ENCODE measurements at places on chromosomes 5 and 9.

GRCh38 chr9:6781476-6781875, 23.7 kb downstream of the KDM4C start:
- DNase-seq: no peak

DNA sequence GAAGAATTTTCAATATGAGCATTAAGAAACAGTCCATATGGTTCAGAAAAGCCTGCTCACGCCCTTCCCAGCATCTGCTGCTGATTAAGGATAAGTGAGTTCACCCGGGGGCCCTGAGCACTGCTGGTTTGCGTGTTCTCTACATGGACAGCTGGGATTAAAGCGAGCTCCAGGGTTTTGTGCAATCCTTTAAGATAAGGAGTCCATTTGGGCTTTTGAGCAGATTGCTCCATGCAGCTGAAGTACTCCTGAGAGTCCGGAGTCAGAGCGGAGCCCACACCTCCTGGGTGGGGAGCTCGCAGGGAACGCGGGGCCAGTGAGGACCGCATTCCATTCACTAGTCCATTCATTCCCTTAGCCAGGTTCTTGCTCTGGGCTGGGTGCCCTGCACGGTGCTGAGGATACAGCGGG, 149.3 kb upstream of the COL5A1 start:
- no peak for DNase-seq

GRCh38 chr9:16553869-16554540, 316.5 kb downstream of the BNC2 start:
- no peak for DNase-seq

DNA sequence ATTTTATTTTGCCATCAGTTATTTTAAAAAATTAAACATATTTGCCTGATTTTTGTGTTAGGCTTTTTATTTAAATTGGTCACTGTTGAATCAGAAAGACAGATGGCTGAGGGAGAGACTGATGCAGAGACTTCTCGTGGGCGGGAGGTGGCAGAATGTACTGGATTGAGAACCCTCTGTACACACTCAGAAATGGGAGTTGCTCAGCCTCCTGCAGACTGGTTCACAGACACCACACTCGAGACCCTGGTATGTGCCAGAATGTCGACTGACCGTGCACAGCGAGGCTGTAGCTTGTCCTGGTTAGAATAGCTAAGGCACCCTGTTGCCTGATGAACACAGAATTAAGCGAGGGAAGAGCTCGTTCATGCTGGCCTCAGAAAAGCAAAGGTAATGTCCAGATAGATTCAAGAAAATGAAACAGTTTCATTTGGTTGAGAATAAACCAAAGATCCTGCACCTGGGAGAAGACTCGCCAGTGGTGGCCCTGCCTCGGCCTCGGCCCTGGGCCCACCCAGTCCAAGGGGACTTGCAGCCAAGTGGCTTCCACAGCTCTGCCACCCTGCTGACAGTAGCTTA, 71.3 kb upstream of the OTULINL start:
- DNase-seq: no peak

DNA sequence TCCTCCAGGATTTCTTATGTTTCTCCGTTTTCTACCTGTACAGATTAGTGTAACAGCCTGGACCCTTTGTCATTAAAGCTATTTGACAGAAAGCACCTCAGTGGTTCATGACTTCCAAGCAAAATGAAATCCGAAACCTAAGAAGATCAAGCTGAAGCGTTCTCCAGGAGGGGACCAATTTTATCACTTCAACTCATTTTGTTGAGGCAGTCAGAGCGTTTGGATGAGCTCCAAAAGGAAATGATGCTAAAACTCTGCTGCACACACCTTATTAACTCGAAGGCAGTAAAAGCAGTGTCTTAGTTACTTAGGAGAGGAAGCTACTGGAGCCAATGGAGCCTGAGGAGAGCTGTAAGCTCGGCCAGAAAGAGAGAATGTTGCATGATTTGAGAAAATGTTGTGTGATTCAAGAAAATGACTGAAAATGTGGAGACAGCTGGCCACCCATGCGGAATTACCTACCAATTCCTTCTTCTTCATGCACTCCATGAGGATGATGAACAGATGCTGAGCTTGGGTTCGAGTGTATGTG, 346.7 kb upstream of the KLF9 start:
- DNase-seq: no peak

DNA sequence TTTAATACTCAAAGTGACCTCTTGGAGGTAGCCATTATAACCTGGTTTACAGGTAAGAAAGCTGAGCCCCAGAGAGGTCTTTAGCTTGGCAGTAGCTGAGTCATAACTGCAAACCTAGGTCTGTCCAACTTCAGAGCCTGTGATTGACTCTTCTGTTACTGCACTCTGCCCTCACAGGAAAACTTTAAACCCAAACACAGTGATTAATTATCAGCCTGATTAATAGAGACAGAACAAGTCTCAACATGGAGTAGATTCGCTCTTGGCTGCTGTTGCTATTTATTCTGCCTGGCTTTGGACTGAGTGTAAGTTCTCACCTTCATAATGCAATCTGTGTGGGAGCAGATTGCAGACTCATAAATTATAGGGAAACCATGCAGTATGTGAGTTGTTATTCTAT, 27.4 kb upstream of the TXN start:
- no peak for DNase-seq

GRCh38 chr5:79743846-79744605, 54.4 kb downstream of the CMYA5 start:
- DNase-seq: no peak

GRCh38 chr5:41275813-41276512, 62.6 kb upstream of the C6 start:
- DNase-seq: no peak

DNA sequence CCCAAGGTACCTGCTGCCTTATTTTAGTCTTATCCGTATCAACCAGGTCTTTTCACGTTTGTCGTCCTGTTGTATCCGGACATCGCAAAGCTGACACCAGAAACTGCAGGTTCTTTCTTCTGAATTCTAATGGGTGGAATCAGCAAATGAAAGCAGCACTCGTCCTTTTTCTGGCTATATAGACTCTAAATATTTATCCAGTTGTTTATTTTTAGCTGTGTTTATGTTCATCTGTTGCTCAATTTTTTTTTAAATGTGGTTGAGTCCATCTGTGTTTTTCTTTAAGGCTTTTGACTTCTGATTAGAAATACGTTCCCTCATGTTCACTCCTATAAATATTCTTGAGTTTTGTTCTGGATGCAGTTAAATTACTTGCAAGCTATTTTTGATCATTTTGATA, 831.7 kb downstream of the MTRR start:
- DNase-seq: no peak

- no peak for DNase-seq
These were observed 222.4 kb downstream of the CTNND2 start for GRCh38 chr5:11681796-11682195.

- DNase-seq: no peak
These were observed 39.1 kb upstream of the UNC5A start for GRCh38 chr5:176771102-176771845.

DNA sequence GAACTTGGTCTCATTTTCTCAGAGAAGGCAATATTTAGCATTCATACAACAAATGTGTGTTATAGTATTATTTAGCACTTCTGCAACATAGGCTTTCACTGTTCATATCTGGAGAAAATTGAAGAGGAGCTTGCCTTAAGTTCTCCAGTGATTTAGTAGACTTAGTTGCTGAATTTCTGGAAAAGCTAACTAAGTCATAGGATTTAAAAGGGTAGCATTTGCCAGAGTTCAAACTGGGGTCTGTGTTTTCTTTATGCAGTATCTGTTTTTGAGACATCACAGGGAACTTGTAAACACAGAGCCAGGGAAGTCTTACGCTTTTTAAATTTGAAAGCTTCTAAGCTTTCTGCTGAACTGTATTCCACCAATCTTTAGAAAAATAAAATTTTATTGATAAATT, 8.7 kb upstream of the PCSK5 start:
- DNase-seq: no peak

GRCh38 chr5:127260686-127261085, 29.9 kb upstream of the MEGF10 start:
- no peak for DNase-seq

DNA sequence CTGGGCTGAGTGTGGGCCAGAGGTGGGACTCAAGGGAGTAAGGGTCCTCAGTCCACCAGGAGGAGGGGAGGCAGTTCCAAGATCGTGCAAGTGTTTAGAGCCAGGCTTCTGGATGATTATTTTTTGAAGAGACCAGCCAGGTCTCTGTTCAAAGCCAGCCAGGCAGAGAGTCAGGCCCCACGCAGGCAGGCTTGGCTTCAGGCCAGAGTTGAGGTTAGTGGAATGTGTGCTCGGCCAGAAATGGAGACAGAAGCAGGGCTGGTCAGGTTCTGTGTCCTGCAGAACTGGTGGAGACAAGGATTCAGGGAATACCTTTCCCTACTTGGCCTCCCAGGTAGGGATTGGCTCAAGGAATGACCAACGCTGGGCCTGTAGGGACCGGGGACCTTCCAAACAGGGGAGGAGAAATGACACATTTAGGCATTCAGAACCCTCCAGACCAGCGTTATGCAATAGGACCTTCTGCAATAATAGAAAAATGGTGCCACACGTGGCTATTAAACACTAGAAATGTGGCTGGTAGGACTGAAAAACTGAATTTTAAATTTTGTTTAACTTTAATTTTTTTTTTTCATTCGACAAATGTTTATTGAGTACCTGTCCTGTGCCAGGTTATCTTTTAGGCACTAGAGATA, 106.2 kb downstream of the CMYA5 start:
- no peak for DNase-seq

DNA sequence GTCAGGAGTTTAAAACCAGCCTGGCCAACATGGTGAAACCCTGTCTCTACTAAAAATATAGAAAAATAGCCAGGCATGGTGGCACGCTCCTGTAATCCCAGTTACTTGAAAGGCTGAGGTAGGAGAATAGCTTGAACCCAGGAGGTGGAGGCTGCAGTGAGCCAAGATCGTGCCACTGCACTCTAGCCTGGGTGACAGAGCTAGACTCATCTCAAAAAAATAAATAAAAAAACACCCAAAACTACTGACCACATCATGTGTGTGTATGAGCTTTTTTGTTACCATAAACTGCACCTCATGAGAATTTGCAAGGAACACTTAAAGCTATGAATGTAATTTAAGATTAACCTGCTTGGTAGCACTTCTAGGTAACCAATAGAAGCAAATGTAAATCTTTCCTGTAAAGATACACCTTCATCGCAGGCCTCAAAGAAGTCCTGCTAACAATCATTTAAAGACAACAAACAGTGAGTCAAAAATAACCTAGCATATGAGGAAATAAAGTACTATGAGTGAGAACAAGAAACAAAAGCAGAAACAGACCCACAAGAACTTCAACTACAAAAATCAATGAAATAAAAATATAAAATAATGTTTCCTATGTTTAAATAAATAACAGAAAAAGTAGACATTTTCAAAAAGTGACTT, 13.0 kb downstream of the SLC38A9 start:
- no peak for DNase-seq

- no peak for DNase-seq
These were observed 108.4 kb upstream of the LARP1 start for GRCh38 chr5:154646745-154647113.

DNA sequence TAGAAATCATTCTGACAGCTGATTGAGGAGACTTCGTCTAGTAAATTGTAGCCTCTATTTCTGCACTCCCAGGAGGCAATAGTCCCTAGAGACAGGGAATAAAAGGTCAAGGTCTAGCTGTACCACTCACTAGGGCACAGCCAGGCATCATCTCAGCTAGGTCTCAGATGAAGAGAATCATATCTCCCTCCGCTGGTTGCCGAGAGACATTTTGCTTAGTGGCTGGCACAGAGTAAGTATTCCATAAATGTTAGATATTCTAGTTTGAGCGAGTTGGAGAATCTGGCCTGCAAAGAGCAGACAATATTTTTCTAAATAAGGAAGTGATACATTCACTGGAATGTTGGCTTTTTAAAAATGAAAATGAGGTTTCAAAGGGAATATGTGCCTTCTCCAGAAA, 180.4 kb upstream of the ACTBL2 start:
- no peak for DNase-seq

- DNase-seq: peak; percentile 61
These were observed 12.0 kb downstream of the GPSM1 start for GRCh38 chr9:136339173-136339957.

- no peak for DNase-seq
These were observed 16.3 kb downstream of the TNFSF8 start for GRCh38 chr9:114914139-114914538.

Data from KBM-7 (cell line).